IPS-NIHi11 (cell line): ENCODE measurements at places on chromosomes 5 and 9.

- DNase-seq: no peak
Observed at GRCh38 chr9:91028166-91028827, 226.7 kb downstream of the SYK start.

- peak; percentile 52 for DNase-seq
Observed at GRCh38 chr9:87667164-87667738, 58.7 kb upstream of the CTSL start.

- DNase-seq: no peak
Observed at GRCh38 chr5:139877129-139877597, 81.6 kb downstream of the PSD2 start.

DNA sequence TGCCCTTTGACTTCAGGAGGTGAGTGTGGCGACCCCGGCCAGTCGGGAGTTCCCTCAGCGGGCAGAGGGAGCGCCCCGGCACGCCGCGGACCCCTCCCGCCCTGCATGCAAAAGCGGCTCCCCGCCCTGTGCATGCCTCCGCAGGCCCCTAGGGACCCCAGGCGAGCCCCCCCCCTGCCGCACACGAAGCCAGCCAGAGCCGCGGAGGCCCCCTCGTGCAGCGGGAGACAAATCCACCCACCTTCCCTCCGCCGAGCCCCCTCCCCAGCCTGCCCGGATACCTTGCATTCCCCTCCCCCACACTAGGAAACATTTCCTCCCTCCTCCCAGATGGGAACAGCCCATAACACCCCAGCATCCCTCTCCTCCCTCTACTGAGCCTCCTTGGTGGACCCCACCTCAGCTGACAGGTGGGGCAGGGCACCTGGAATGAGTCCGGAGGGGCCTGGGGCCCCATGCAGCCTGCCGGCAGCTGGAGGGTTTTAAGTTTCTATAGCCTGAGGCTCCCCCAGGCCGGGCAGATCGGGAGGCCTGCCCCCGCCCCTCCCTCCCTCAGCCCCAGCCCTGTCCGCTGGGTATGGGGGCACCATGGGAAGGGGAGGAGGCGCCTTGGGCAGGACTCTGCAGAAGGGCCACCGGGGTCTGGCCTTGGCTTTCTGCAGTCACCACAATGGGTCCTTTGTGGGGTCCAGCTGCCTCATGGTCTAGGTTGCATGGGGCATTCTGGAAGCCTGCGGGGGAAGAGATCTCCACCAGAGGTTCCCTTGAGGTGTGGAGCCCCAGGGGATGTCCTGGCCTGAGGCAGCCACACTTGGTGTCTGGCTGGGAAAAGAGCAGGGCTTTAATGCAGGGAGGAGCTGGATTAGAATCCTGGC, 601 bp downstream of the ERGIC1 start:
- peak; percentile 71 for DNase-seq

- no peak for DNase-seq
Observed at GRCh38 chr5:155147222-155147621, 133.7 kb downstream of the KIF4B start.

DNA sequence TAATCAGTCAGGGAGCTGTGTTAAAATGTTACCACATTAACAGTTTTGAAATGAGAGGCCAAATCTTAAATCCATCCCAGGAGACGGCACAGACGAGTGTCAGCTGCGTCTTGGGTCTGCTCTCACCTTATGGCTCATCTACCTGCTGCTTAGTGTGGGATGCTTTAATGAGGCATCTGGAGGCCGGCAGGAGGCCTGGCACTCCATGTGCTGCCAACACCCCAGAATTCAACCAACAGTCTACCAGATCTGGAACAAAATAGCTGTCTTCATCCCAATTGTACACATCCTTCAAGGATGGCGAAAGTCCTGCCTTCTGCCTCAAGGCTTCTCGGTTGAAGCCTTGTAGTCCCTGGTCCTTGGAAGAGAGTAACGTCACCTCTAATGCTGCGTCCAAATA, 12.0 kb downstream of the PRKACG start:
- DNase-seq: no peak

GRCh38 chr9:98207606-98208005, 15.2 kb upstream of the CORO2A start:
- no peak for DNase-seq

GRCh38 chr9:114968671-114969070, 38.3 kb upstream of the TNFSF8 start:
- no peak for DNase-seq

- DNase-seq: no peak
Observed at GRCh38 chr9:4464911-4465513, 25.3 kb upstream of the SLC1A1 start.

DNA sequence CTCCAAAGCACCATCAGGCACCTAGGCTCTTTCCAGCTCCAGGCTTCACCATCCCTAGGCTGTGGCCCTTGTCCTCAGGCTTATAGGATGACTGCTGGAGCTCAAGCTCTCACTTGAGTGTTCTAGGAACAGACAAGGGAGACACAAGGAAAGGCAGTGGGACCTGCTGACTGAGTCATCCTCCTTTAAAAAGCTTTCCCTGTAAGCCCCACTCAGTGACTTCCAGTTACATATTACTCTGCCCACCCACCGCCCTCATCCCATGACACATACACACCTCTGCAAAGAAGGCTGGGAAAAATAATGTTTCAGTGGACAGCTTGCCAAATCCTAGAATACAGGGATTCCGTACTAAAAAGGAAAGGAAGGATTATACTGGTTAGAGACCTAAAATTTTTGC, 154.2 kb upstream of the ZNF366 start:
- DNase-seq: no peak

- DNase-seq: no peak
Observed at GRCh38 chr5:96714450-96714849, 52.3 kb downstream of the CAST start.

- no peak for DNase-seq
Observed at GRCh38 chr5:38554861-38555260, 1.6 kb downstream of the LIFR start.

DNA sequence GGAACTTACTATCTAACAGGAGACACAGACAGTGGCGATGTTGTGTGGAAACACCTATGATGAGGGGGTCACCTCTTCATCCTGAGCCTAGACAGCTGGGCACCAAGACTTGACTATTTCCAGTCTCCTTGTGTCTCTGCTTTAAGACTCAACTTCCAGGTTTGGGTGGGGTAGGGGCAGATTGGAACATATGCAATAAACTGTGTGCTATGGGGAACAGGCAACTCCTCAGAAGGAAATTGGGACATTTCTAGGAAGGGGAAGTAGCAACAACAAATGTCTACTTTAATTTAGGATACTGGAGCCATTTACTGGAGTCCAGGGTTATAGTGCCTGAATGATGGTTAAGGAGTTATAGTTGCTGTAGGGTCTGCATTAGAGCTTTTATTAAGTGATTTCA, 57.3 kb downstream of the FGF18 start:
- no peak for DNase-seq

- no peak for DNase-seq
Observed at GRCh38 chr5:151719228-151720000, 32.7 kb upstream of the SPARC start.

- DNase-seq: no peak
Observed at GRCh38 chr9:130498298-130498917, 53.6 kb downstream of the ASS1 start.

GRCh38 chr5:150582241-150583109, 58.0 kb upstream of the SYNPO start:
- no peak for DNase-seq

DNA sequence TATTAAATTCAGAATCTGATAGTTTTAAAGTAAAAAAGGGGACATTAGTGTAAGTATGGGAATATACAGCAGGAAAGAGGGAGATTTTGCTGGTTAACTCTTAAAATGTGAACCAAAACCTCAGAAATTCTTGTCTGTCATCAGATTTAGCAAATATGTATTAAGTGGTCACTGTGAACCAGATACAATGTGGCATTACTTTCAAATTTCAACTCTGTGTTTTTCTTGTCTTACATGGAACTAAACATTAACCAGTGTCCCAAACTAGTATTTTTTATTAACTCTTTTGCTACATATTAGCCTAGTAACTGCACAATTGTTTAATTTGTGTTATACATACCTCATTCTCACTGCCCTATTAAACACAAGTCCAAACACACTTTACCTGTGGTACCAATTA, 259.9 kb upstream of the RASA1 start:
- no peak for DNase-seq

GRCh38 chr9:133153227-133154096, 10.3 kb downstream of the GBGT1 start:
- no peak for DNase-seq

DNA sequence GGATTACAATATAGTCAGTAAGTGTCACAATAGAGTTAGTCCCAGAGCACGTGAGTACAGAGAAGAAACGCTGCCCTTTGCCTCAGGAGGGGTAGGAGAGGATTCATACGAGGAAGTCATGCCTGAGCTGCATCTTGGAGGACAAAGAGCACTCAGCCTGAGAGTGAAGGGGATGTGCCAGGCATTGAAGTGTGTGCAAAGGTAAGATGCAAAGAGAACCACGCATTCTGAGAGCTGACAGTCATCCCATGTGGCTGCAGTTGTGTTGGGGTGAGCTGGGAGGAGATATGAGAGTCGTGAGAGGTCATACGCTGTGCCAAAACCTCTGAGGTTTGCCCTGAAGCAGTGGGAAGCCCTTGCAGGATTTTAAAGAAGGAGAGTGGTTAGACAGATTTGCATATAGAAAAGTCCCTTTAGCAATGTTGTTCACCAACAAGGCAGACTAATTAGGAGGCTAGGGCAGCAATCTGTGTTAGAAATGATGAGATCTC, 97.5 kb downstream of the PIP5K1B start:
- DNase-seq: no peak

GRCh38 chr9:34701023-34701768, 8.7 kb downstream of the CCL21 start:
- DNase-seq: peak; percentile 94

- no peak for DNase-seq
Observed at GRCh38 chr9:88090151-88090581, 48.1 kb downstream of the SPATA31C2 start.

GRCh38 chr5:171869956-171870355, 84.3 kb downstream of the SMIM23 start:
- no peak for DNase-seq

GRCh38 chr5:93273176-93273575, 307.8 kb downstream of the NR2F1-AS1 start:
- DNase-seq: no peak

DNA sequence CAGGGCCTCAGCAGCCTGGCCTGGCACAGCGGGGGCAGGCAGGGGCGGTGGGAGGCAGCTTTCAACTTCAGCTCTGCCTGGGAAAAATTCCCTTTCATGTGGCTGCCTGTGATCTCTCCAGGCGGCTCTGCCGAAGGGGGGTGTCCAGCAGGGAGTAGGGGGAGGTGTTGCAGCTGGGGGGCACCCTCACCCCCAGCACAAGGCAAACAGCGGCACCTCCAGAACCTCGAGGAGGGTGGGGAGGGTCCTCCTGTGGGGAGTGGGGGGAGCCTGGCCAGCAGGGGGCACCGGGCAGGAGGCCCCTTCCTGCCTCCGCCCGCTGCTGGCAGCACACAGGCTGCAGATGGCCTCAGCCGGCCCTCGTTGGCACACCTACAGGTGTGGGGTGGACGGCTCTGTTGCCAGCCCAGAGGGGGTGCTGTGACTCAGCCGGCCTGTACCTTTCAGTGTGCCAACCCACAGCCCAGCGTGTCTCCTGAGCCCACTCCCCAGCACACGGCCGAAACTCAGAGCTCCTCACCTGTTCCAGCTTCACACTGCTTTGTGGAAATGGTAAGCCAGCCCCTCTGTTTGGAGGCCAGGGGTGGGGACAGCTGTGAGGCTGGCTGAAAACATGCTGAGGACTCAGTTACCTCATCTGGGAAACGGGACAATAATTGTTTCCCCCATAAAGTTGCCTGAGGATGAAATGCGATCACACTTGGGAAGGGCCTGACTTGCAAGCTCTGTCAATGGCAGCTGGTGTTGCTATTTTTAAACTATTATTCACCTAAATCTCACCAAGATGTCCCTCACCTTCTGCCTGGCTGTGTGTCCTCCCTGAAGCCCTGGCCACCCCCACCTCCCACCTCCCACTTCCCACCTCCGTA, 37.0 kb downstream of the CXXC5 start:
- peak; percentile 65 for DNase-seq

DNA sequence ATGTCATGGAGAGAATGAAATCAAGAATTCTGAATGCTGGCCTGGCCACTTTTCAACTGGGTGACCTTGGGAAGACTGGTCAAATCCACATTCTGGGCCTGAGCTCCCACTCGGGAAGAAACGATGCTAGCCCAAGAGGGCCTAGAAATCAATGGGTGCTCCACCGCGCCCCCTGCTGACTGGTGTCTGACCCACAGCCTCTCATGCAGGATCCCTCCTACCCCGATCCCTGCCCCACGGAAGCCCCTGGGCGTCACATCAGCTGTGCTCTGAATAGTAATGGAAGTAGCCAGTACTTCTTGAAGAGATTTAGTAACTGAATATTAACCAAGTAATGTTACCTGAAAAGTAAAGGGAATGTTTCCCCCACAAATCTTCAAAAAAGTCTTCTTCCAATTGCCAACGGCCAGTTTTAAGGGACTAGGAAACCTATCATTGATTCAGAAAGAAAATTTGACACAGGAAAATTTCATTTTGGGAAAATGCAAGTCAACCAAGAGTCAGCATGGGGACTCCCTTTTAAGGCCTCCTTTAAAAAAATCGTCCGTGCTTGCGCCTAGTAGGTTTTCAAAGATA, 43.9 kb downstream of the CRB2 start:
- peak; percentile 86 for DNase-seq

DNA sequence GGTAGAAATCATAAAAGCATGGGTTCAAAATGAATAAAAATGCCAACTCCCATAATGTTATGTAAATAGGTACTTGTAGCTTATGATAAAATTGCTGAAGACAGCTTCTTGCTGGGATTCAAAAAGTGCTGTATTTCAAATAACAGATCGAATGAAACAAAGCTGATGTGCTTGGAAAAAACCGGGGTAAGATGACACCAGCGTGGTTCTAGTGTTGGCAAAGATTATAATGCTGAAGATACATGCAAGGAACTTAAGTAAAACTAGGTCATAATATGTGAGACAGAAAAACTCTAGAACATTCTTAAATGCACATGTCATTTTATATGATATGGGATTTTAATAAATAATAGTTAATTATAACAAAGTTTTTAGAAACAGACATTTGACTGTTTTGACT, 44.4 kb upstream of the APC start:
- no peak for DNase-seq

DNA sequence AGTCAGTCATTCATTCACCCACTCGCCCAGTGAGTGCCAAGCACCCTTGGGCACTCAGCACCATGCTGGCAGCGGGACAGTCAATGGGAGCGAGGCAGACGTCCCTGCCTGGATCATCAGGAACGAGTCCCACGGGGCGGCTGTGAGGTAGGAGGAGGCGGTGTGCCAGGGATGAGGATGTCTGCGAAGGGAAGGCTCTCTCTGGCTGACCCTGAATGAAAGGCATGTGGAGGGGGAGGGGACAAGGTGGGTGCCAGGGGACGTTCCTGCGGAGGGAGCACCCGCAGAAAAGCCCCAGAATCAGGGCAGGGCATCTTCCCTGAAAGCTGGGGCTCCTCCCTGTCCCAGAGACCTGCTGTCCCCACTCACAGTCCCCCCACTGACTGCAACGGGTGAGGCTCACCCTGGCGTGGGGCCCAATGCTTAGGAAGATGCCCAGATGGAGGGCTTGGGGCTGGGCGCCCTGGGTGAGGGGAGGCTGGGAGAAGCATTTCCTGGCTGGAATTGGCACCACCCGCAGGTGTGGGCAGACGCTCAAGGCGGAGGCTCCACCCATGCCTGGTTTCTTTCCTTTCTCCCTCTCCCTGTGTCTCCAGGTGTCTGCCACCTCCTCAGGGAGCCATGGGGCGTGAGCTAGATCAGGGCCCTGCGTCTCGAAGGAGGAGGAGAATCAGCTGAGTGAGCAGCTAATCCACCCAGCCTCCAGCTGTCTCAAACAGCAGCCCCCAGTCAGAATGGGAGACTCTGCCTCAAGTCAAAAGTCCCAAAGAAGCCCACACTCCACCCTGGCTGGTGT, 179.0 kb upstream of the PPP1R26 start:
- no peak for DNase-seq
